ENCODE measurements at places on chromosomes 7 and 10. TPM values are rescaled to one million over a fixed set of nuclear protein-coding genes. Genes with fewer than 3 reads are reported as not detected.

GRCh38 chr10:44010873-44011602 lies 362.4 kb upstream of the ZNF32 start:
- DNase-seq, result no peak
- no peak overlapping the region for H3K4me3 ChIP-seq
- no peak overlapping the region for H3K27ac ChIP-seq
- H3K36me3 ChIP-seq, result no peaks in the 10 kb centered on the region

- H3K4me1 ChIP-seq, result peaks cover 32% of the 10 kb centered on the region
- peaks cover 12% of the 10 kb centered on the region for H3K36me3 ChIP-seq
- H3K27ac ChIP-seq, result peak overlapping the region; percentile 22
- no peaks in the 10 kb centered on the region for H3K27me3 ChIP-seq
- H3K4me3 ChIP-seq, result no peak overlapping the region
These were observed 2.1 kb downstream of the GIGYF1 start for GRCh38 chr7:100691676-100692577.

- no peak overlapping the region for H3K4me3 ChIP-seq
- no peak for DNase-seq
- no peaks in the 10 kb centered on the region for H3K36me3 ChIP-seq
These were observed 207.3 kb downstream of the NXPH1 start for GRCh38 chr7:8640671-8641070.

DNA sequence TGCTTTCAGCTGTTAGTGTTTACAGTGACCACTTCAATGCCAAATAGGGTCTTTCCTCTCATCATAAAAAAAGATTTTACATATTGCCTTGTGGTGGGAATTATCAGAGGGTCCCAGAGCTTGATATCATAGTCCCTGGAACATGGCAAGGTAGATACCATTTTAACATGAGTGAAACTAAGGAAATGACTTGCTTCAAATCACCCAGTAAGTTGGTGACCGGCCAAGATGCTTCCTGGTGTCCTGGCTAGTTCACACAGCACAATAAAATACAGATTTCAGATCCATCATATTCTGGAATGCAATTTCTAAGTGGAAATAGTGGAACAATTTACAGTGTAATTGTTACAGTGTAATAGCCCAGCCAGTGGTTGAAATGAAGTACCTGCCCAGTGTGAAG lies 36.6 kb downstream of the CNNM1 start:
- no peaks in the 10 kb centered on the region for H3K4me1 ChIP-seq
- H3K4me3 ChIP-seq, result no peak overlapping the region
- H3K27ac ChIP-seq, result no peak overlapping the region

PIK3CG gene
- 14.4 TPM for total RNA-seq

RBP3 gene
- not detected for total RNA-seq

LRMDA gene
- total RNA-seq, result 18.5 TPM

STAG3 gene
- total RNA-seq, result 3.7 TPM

CXCL12 gene
- 3.5 TPM for total RNA-seq

CRPPA gene
- total RNA-seq, result 2.3 TPM
